ENCODE measurements at places on chromosomes 4 and X.

DNA sequence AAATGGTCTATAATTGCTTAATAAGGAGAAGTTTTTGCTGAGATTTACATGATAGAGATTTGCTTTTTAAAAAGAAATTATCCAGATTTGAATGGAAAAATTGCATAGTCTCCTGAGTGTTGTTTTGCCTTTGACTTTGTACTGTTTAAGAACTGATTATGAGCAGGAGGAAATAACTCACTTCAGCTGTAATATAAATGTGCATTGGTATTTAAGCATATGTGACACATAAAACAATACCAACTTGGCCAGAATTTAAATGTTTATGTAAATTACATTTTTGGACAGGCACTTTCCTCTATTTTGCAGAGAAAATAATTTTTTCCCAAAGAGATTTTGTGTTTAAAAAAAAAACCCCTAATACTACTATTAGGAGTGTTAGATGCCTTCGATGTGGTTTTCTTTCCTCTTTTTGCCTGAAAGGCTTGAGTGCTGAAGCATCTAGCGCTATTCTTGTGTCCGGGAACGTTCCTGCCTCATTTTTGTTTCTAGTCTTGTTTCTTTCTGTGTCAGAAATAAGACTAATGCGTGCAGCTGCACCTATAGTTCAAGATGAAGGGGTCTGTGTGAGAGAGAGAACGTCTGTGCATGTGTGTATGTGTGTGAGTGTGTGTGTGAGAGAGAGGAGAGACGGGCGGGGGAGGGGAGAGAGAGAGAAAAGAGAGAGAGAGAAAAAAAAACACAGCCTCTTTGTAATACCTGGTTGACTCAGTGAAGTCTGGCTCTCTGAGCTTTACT, 60.8 kb downstream of the TBL1X start:
- no peak for DNase-seq

DNA sequence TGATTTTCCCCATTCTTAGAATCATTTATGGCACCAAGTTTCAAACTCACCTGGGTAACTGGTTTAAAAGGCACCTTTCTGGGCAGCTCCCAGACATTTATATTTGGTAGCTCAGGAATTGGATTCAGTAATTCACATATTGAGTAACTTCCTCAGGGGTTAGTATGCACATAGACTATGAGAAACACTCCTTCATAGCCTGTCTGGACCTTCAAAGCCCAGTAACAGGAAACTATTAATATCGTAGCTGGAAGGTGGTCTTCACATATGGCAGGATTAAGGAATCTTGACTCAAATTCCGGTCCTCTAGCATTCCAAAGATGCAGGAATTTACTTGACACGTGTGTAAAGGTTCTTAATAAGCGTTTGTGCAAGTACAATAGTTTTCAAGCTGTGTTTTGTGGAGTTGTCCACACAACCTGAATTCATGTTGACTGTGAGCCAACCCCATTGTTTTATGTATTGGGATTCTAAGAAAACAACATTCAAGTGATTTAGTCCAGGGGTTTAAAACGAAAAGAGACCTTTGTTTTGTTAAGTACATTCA, 78.4 kb downstream of the PLS3 start:
- no peak for DNase-seq

GRCh38 chr4:67566335-67566734, 7.8 kb downstream of the STAP1 start:
- DNase-seq: no peak

DNA sequence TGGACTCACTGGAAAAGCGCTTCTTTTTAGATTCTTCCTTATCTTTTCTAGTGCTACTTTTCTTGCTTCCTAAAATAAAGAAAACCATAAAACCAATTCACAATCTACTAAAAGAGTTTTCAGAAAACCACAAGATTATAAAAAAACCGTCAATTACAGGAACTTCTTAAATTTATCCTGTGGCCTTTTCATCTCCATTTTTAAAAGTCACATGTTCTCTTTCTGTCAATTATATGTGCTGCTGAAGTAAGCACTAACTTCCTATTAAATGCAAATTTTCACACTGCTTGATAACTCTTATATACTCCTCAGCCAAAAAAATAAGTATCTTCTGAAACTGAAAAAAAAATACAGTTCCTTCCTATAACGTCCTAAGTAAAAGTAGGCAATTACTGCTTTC, 32.8 kb downstream of the CENPC start:
- DNase-seq: no peak

DNA sequence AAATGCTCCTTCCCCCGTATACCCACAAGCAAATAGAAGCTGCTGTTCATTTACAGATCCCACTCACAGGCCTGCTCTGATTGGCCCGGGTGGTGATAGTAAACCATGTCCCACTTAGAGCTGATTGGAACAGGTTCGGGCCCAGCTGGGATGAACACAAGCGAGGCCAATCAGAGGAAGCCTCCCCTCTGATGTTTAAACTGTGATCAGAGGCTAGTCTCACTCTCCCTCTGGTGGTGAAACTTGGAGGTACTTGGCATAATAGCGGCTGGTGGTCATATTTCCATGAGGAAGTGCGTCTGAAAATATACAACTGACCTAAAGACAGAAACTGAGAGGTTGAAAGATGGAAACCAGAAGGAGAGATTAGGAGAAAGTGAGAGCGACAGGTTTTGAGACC, 51.5 kb upstream of the TRPC3 start:
- no peak for DNase-seq
